ENCODE measurements at places on chromosomes 12 and 14.

DNA sequence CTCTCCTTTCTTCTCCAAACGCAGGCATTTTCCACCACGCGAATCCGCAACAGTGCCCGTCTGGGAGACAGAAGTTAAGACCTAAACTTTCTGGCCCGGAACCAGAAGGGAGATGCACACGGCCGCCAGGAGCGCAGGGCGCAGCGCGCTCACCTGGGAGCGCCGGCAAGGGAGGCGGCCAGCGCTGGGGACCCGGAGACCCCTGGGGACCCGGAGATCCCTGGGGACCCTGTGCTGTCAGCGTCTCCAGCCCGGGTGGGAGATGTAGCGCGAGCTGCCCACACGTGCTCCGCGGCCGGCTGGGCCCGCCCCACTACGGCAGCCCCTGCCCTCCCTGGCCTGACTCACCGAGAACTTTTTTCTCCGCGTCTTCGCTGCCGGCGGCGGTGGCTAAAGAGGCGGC lies 620 bp downstream of the YBX3 start:
- peak overlapping the region; percentile 98 for H3K27ac ChIP-seq
- H3K36me3 ChIP-seq, result no peaks in the 10 kb centered on the region
- H3K4me3 ChIP-seq, result peak overlapping the region; percentile 92

DNA sequence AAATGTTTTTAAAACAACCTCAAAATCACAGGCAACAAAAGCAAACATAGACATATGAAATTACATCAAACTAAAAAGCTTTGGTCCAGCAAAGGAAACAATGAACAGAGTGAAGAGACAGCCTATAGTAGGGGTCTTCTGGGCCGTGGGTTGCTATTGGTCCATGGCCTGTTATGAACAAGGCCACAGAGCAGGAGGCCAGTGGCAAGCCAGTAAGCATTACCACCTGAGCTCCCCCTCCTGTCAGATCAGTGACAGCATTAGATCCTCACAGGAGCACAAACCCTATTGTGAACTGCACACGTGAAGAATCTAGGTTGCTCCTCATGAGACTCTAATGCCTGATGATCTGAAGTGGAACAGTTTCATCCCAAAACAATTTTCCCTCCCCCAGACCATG lies 174.0 kb downstream of the DIO2 start:
- DNase-seq, result no peak
- no peak overlapping the region for H3K27ac ChIP-seq
- no peaks in the 10 kb centered on the region for H3K4me1 ChIP-seq

DNA sequence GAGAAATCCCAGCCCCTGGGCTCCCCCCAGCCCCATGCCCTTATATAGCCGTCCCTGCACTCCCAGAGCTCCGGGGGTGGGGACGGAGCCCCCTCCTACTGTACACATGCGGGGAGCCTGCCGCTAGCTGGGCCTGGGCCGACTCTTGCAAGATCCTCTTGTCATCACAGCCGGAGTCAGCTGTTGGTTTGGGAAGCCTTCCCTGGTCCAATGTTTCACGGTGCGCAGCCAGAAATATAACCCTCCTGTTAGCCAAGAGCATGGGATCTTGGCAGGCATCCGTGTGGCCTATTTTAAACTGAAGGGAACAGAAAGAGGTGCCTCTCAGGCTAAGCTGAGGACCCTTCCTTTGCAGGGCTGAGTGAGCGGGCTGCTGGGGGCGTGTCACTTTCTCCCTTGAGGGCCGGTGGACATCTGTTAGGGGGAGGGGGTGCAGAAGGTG lies 175.3 kb downstream of the TSPAN9 start:
- no peaks in the 10 kb centered on the region for H3K27me3 ChIP-seq
- H3K27ac ChIP-seq, result peak overlapping the region; percentile 88
- no peaks in the 10 kb centered on the region for H3K36me3 ChIP-seq
- no peak overlapping the region for H3K4me3 ChIP-seq

DNA sequence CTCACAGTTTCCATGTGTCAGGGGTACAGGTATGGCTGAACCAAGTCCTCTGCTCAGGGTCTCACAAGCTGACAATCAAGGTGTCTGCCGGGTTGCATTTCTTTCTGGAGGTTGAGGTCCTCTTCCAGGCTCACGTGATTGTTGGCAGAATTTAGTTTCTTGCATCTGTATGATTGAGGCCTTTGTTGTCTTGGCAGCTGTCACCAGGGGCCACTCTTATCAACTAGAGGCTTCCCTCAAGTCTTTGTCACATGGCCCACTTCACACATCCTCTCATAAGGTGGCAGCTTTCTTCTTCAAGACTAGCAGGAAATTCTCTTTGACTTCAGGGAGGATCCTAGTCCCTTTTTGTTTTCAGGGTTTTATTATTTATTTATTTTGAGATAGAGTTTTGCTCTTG lies 46.0 kb upstream of the FOS start:
- H3K4me3 ChIP-seq, result no peak overlapping the region
- H3K4me1 ChIP-seq, result peaks cover 18% of the 10 kb centered on the region
- H3K36me3 ChIP-seq, result no peaks in the 10 kb centered on the region

DNA sequence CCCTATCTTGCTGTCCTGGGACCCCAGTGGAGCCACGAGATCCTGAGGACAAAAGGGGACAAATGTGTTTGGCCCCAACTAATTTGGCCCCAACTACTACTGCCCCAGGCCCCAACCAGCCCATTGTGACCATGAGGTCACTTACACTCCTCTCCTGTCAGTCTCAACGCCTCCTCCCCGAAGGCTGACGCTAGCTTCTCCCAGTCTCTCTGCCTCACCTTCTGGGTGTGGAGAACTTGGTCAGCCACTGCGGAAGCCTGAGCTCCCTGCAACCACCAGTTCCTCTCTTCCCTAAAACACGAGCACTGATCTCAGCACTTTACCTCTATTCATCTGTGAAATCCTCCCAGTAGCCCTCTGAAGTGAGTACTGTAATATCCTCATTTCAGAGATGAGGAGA lies 13.3 kb downstream of the FAM181A start:
- peaks cover 87% of the 10 kb centered on the region for H3K36me3 ChIP-seq
- H3K4me3 ChIP-seq, result no peak overlapping the region
- H3K27ac ChIP-seq, result peak overlapping the region; percentile 5
- peaks cover 11% of the 10 kb centered on the region for H3K4me1 ChIP-seq

GRCh38 chr12:66587912-66588311 lies 91.0 kb downstream of the GRIP1 start:
- H3K4me1 ChIP-seq, result no peaks in the 10 kb centered on the region
- H3K4me3 ChIP-seq, result no peak overlapping the region
- H3K36me3 ChIP-seq, result no peaks in the 10 kb centered on the region
- no peak overlapping the region for H3K27ac ChIP-seq

- H3K27ac ChIP-seq, result no peak overlapping the region
- H3K27me3 ChIP-seq, result no peaks in the 10 kb centered on the region
- no peak overlapping the region for H3K4me3 ChIP-seq
Observed at GRCh38 chr14:67002994-67003753, 186.1 kb upstream of the GARIN2 start.

DNA sequence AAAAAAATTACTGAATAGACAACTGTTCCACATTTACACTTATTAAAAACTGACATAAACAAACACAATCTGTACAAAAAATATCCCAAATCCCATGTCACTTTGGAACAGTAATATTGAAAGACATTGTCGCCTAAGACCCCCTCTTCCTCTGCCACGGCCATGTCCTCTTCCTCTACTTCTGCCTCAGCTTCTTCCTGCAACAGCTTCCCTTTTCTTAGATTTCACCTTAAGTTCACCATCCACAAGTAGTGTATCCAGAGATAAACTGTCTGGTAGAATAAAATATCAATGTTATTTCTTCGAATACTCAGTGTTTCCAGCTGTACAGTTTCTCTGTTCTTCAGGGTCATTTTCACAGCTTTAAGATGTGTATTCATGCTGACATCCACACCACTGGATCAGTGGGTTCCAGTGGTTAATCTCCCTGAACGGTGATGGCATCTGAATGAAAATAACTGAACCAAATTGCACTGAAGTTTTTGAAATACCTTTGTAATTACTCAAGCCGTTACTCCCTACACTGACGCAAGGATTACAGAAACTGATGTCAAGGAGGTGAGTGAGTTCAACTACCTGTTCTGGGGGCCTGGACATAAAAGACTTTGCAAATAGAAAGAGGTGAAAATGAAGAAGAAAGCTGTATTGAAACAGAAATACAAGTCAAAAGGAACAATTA lies 208.5 kb downstream of the C12orf50 start:
- no peaks in the 10 kb centered on the region for H3K4me1 ChIP-seq
- H3K36me3 ChIP-seq, result no peaks in the 10 kb centered on the region
- DNase-seq, result no peak
- no peak overlapping the region for H3K4me3 ChIP-seq
- no peaks in the 10 kb centered on the region for H3K27me3 ChIP-seq

DNA sequence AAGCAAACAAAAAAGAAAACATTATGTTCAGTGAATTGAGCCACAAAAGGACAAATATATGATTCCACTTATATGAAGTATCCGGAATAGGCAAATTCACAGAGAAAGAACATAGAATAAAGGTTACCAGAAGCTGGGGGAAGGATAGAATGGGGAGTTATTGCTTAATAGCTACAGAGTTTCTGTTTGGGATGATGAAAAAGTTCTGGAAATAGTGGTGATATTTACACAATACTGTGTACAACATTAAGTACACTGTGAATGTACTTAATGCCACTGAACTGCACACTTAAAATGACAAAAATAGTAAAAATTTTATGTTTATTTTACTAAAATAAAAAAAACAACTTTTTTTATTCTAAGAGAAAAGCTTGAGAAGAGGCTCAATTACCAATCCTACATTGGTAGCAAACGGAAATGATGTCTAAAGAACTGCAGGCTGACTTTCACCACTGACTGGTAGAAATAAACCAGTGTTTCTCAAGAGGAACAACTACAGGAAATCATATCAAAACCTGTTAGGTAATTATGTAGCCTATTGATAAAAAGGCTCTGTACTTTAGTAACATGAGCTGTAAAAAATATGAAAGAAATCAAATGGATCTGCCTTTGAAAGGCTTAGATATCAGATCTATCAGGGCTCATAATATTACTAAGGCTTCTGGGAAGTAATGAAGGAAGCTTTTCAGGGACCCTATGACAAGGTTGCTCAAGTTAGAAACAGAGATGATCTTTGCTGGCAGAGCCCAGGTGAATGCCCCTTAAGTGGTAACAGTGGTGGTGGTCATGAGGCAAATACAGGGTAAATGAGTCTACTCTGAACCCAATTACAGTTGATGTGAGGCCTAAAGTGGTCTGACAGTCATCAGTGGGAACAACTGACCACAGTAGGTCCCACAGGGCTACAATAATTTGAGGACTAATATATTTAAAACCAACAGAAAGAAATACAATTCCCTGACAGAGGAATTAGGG lies 41.3 kb downstream of the BAZ1A start:
- H3K4me1 ChIP-seq, result no peaks in the 10 kb centered on the region
- no peak overlapping the region for H3K4me3 ChIP-seq
- DNase-seq, result no peak
- no peak overlapping the region for H3K27ac ChIP-seq
- H3K27me3 ChIP-seq, result no peaks in the 10 kb centered on the region

DNA sequence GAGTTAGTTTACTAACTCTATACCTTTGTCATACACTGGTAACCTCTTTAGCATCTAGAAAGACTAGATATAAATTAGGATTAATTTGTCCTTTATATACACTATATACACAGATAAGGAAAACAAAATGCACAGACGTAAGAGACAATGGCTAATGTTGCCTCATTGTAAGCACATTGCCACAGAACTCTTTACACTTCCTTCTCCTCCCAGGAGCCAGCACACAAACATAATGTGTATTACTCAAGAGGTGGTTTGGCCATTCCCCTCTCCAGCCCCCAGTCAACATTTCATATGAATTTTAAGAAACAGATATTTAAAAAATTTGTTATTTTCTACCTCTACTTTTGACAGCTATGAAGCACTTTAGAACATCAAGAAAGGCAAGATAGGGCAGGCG lies 131.4 kb upstream of the OR4E1 start:
- no peaks in the 10 kb centered on the region for H3K4me1 ChIP-seq
- no peak overlapping the region for H3K27ac ChIP-seq
- no peak for DNase-seq
- no peaks in the 10 kb centered on the region for H3K36me3 ChIP-seq

DNA sequence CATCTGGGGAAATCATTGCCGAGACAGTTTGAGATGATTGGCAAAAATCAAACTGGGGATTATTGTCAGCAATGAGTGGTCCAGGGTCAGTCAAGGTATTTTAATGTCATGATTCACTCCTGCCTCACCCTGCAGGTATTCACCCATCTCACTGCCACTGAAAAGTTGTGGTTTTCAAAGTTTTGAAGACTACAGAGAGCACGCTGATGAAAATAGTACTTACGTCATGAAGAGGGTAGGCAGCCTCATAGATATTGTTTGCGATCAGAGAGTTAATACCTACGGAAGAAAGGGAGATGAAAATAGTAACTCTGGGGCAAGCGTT lies 138.0 kb downstream of the ANO2 start:
- no peak for DNase-seq
- H3K4me3 ChIP-seq, result no peak overlapping the region

- peaks cover 28% of the 10 kb centered on the region for H3K4me1 ChIP-seq
- peaks cover 3% of the 10 kb centered on the region for H3K36me3 ChIP-seq
- DNase-seq, result peak; percentile 74
Observed at GRCh38 chr14:102594514-102595175, 2.2 kb downstream of the RCOR1 start.

DNA sequence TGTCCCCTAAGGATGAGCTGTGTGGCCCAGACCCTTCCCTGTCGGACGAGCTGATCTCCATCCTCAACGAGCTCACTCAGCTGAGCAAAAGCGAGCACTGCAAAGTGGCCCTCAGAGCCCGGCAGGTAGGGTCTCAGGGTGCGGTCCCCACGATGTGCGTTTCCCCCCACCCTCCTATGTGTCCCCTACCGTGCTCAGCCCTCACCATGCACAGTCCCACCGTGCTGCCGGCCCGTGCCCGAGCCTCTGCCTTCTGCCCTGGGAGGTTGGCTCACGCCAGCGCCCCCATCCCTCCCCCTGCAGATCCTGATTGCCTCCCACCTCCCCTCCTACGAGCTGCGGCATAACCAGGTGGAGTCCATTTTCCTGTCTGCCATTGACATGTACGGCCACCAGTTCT lies 86.6 kb downstream of the FOXN4 start:
- DNase-seq, result no peak
- H3K4me3 ChIP-seq, result no peak overlapping the region
- H3K27me3 ChIP-seq, result no peaks in the 10 kb centered on the region
- H3K4me1 ChIP-seq, result no peaks in the 10 kb centered on the region

DNA sequence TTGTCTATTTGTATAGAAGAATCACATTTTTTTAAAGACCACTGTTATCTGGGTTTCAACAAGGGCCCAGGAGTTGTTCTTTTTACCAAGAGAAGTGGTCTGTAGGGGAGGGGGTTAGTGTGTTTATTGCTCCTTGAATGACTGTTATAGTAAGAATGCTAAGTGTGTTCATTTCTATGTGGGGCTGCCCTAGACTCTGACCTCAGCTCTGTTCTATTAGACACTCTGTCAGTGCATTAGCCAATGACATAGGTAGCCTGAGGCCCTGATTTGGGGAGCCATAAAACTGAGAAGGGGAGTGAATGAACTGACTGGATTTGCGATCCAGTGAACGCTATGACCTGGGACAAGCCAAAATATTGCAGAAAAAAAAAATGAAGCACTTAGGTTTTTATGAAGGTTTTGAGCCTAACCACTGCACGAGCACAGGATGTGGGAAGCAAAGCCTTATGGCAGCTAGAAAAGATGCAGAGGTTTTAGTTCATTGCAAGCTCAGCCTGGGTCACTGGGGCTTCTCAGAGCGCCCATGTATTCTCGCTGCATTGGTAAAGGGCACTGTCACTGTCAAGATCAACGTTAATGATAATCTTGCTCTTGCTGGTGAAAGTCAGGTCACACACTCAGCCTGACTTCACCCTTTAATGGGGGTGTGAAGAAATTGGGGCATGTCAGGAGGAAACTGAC lies 63.8 kb downstream of the PRKCH start:
- H3K4me3 ChIP-seq, result no peak overlapping the region
- no peaks in the 10 kb centered on the region for H3K27me3 ChIP-seq
- no peaks in the 10 kb centered on the region for H3K36me3 ChIP-seq
- no peak overlapping the region for H3K27ac ChIP-seq
- peaks cover 44% of the 10 kb centered on the region for H3K4me1 ChIP-seq
- no peak for DNase-seq
